ENCODE measurements at places on chromosomes 2 and 18.

- no peak for DNase-seq
Measured at GRCh38 chr2:72933646-72934151, 16.4 kb downstream of the EMX1 start.

DNA sequence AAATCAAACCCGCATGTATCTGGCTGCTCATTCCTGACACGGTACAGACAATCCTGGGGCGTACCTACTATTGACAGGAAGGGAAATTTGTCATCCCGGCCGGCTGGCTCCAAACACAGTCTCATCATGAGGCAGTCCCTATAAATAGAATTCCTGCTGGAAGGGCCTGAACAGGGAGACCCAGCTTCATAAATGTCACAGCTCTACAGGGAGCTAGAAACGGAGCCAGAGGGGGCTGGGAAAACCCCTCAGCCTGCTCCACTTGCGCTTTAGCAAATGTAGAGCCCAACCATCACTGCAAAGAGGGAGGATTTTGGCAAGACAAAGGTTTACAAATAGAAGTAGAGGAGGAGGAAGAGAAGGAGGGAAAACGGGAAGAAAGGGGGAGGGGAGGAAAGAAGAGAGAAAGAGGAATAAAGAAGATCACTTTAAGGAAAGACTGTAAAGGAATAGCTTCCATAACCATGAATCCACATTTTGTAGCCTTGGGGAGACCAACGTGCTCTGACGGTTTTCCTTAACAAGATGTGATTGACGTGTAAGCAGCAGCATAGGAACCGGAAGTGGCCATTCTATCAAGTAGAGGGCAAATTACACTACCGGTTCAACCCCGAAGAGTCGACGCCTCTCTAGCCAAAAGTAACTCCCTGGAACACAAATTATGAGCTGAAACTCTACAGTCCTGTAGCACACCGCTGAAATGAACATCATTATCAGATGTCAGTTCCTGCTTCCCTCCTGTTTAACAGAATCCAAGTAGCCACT, 56.8 kb upstream of the TTN start:
- DNase-seq = no peak

GRCh38 chr18:10776493-10776892, 250.7 kb downstream of the NAPG start:
- DNase-seq = no peak

- no peak for DNase-seq
Measured at GRCh38 chr2:143674051-143674450, 544.8 kb downstream of the ARHGAP15 start.

DNA sequence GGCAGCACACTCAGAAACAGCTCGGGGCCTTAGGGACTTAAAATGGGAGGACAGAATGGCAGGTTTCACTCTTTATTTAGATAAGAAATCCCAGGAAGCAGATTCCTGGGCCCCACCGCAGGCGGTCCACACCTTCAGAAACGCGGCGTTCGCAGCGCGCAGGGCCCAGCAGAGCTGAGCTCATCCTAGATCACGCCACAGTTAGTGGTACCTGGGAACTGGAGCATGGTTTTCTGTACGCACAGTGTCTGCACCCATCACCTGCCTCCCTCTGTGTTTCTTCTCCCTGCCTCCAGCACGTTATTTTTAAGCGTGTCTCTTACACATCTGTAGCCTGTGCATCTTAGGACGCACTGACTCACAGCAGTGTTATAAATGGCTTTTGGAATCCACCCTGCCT, 242.1 kb downstream of the ALPK2 start:
- DNase-seq = no peak

DNA sequence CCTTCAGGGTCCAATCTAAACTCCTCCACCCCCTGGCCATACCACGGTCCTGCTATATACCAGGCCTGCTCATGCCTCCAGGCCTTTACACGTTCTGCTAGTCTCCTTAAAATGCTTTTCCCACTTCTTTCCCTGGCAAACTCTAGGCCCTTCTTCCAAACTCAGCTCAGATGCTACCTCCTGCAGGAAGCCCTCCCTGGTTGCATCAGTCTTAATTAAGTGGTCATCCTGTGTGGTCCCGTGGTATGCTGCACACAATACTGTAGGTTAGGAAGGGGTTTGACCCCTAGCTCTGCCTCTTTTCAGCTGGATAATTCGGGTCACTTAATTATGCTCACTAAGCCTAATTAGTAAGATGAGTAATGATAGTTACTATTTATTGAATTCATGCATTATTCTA, 85.9 kb upstream of the SP3 start:
- no peak for DNase-seq

GRCh38 chr18:31064130-31064529, 21.6 kb upstream of the DSC3 start:
- no peak for DNase-seq

DNA sequence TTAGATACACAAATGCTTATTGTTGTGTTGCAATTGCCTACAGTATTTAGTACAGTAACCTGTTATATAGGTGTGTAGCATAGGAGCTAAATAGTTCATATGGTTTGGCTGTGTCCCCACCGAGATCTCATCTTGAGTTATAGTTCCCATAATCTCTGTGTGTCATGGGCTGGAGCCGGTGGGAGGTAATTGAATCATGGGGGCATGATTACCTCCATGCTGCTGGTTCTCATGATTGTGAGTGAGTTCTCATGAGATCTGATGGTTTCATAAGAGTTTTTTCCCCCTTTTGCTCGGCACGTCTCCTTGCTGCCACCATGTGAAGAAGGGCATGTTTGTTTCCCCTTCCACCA, 190.5 kb upstream of the SESTD1 start:
- no peak for DNase-seq

GRCh38 chr2:170436077-170436943, 258.4 kb downstream of the MYO3B start:
- DNase-seq = no peak

DNA sequence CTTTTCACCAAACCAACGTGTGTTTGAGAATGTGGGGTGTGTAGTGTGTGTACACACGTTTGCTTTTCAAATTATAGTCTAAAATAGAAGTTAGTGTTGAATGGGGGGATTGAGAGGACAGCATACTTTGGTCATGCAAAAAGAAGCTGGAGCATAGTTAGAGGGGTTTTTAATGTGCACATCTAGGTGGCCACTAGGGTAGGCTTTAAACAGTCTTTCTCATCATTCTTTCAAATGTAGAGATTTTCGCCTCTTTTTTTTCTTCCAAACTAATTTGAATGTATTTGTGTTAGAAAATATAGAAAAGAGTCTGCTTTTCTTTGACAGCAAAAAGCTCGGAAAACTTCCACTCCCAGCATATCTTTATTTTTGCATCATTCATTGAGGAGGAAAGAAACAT, 165.2 kb upstream of the MYO3B start:
- no peak for DNase-seq

- no peak for DNase-seq
Measured at GRCh38 chr2:98483257-98483861, 38.7 kb downstream of the INPP4A start.

All from GF-D8 (cell line).